ENCODE measurements at places on chromosomes 2 and 18.

- no peak for DNase-seq
Measured at GRCh38 chr2:78251708-78252107, 729.5 kb upstream of the LRRTM4 start.

DNA sequence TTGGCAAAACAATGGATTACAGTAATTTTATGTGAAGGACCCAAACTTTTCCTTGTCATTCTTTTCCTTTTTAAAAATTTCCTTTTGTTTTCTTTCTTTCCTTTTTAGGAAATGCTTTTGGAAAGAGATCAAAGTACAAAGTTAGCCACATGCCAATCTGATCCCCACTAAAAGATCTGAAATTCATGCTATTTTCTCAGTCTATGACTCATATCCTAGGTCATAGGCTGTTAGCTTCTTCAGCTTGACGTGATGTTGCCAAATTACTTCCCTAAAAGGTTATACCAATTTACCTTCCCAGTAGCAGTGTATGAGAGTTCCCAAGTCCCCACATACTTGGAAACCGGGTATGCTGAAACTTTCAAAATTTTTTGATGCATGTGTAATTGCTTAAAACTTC, 355.3 kb downstream of the INSIG2 start:
- no peak for DNase-seq

GRCh38 chr2:234565201-234565600, 68.3 kb upstream of the ARL4C start:
- no peak for DNase-seq

DNA sequence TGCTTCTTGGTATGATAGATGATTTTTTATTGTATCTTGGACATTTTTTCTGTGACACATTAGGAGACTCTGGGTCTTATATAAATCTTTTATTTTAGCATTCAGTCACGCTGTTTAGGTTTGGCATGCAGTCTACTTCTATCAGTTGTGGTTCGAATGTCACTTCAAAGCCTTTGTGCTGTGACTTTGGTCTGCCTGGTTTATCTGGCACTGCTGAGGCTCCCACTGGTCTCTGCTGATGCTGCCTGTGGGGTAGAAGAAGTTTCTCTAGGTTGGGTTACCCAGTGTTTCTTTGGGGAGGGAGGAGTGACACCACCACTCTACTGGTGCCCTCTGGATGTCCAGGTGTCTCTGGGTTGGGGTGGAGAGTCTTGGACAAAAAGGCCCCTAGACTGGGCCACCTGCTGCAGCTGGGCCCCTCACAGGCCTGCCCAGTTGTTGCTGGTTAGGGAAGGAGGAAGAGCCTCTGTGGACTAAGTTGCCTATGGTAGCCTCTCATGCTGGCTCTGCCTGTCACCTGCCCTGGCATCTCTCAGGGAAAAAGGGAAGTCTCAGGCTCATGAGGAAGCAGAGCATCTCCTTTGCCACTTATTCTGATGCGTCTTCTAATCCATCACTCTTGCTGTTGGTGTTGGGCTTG, 115.4 kb upstream of the HS6ST1 start:
- no peak for DNase-seq

- no peak for DNase-seq
Measured at GRCh38 chr18:7577706-7578105, 10.6 kb downstream of the PTPRM start.

DNA sequence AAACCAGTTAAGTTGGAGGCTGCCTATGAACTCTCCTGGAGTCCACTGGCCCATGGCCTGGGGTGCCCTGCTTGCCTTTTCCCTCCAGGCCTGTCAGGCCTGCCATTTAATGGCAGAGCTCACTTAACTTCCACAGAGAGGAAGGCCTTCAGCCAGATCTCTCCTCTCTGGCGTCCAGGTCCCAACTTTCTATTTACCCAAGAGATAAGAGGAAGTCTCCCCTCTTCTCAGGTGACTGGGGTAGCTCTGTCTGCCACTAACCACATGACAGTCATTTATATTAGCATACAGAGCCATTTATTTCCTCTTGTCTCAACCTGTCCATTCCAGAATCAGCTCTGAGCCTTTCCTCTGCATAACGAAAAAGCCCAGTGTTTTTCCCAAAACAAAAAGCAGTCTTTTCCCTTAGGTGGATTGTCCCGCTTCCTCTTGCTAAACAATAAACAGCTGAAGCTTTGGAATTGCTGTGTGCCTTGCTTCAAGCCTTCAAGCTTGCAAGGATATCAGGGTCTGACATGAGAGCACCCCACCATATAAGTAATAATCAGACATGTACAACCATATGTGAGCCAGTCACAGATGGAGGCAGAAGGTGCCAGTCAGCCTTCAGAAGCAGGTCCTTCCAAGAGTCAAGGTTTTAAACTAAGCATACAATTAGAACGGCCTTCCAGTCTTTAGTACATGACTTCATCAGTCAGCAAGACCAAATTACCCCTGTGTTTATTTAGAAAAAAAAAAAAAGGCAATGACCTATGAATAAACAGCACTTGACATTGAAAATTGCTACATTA, 71.2 kb upstream of the STPG4 start:
- no peak for DNase-seq

DNA sequence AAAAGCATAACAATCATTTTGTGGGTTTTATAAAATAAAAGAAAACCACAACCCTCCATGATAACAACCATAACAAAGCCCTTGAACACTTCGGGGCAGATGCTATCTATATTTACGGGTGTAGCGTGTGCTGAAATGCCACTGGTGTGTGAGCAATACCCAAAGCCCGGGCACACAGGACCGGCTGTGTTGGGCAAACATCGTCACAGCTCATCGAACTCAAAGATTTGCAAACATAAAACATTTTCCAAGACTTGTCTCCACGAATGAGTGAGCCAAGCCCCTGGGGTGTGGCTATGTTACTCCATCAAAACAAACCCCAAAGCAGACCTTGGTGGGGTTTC, 290.2 kb downstream of the LPIN1 start:
- DNase-seq = no peak

- no peak for DNase-seq
Measured at GRCh38 chr2:1988049-1988448, 243.7 kb upstream of the PXDN start.

DNA sequence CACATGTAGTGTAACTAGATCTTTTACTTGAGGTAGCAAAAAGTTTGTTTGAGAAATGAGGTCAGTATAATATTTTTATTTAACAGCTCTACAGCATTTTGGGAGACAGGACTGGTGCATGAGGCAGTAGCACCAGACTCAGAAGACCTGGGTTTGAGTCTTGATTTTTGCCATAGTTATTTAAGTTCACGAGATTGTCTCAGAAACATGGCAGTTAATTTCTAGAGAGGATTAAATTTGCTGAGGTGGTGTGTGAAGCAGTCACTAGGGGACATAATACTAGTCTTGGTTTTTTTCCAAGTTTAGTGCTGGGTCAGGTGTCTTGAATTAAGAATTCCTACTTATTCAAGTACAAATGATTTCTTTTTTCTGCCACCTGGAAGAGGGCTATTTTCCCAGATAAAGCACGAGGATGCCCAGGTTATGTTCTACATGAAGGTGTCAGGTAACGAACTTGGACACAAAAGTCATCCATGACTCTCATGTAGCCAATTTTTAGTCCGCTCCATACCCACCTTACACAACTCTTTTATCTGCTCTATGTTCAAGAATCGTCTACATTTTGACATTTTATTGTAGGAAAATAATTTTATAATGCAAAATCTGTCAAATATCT, 1.4 kb downstream of the MARCHF7 start:
- DNase-seq = no peak

- no peak for DNase-seq
Measured at GRCh38 chr2:41460661-41461060, 587.2 kb upstream of the PKDCC start.

GRCh38 chr18:12234451-12235190, 19.5 kb upstream of the CIDEA start:
- no peak for DNase-seq

GRCh38 chr2:216774620-216775019, 79.3 kb upstream of the IGFBP5 start:
- no peak for DNase-seq

- DNase-seq = no peak
Measured at GRCh38 chr2:219401606-219402005, 13.9 kb upstream of the DNPEP start.

DNA sequence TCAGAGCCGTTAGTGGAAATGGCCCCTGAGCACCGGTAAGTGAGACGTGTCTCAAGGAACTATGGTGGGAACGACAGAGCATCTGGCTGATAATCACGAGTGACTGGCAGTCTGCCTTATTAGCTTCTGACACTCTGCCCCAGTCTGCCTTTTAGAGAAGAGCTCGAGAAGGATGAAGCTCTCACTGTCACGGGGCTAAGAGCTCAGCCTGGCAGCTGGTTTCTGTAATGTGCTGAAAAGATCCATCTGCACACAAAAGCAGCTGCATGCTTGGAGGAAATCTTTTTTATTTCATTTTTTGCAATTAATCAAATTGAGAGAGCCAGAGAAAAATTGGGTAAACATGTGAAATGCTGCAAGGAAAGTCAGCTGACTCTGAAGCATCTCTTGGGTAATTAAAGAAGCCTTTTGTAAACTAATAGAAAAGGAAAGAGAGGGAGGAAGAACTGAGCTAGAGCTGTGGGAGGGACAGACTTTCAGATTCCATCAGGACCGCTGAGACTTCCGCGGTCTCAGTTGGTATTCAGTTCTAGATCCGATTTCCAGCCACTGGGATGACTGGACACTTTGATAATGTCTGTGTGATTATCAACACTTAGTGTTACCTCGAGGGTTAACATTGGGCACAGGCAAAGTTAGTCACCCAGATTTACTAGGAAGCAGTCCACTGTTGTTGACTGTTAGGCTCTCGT, 24.4 kb downstream of the MBP start:
- DNase-seq = no peak

DNA sequence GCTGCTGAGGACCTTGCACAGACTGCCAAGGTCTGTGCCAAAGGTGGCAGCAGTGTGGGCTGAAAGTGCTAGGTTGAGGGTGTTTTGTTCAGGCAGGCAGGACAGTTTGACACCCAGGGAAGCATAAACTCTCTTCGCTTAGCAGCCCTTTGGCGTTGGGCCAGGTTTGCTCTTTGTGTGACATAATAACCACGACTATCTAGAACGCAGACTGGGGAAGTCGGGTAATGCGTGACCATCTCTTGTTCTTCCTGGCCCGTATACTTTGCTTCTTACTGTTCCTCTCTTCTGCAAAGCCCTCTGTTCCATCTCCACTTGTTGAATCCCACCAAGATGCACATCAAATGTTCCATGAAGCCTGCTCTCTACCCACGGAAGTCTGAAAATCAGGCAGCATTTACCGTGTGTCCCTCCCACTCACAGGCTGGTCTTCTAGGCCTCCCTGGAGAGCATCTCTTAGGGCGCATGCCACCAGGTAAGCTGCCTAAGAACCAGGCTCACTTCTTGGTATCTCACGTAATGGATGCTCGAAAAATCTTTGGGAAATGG, 96.7 kb upstream of the LMAN1 start:
- no peak for DNase-seq

DNA sequence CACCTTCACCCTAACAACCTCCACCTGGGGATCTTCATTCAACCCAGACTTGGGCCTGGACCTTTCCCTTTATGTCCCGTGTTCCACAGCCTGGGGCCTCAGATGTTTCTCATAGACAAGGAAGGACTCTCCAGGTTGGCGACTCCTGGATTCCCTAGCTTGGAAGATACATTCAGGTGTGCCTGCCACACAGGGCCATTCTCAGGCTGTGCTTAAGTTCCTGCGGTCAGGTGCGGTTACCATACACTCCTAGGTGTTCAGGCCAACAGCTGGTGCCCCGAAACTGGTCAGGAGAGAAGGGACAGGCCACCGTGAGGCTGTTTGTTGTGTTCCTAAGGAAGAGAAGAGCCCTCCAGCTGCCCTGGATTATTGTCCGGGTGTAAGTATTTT, 15.6 kb downstream of the SLC4A3 start:
- DNase-seq = no peak

DNA sequence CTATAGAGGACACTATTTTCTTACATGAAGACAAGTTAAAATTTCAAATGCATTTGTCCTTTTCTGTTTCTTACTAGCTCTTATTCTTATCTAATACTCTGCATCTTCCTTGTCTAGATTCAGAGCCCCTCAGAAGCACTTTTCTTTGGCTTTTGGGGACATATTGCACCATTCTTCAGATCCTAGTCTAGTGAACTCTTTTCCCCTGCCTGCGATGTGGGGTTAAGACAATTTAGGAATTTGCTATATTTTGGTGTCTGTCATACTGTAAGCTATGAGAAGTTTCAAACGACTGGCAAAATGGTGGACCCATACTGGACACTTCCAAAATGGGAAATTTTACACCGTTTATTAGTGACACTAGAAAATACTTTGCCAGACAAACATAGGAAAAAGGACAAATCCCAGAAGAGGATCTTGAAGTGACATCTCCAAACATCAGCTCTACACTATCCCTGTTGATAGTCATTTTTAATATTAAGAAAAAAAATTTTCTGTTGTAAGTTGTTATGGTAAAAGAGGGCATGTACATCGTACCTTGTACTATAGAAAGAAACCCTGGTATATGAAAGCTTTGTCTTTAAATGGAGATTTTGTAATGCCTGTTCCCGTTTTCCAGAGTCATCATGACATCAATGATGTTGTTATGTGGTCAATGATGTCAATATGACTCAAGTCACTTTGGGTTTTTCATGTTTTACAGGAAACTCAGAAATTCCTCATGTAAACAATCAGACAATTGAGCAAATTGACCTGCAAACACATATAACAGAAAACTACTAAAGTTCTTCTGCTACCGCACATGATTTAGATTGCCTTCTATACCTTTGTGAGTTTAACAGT, 4.4 kb upstream of the KYNU start:
- DNase-seq = no peak

- DNase-seq = no peak
Measured at GRCh38 chr2:20929721-20930120, 106.8 kb upstream of the LDAH start.

DNA sequence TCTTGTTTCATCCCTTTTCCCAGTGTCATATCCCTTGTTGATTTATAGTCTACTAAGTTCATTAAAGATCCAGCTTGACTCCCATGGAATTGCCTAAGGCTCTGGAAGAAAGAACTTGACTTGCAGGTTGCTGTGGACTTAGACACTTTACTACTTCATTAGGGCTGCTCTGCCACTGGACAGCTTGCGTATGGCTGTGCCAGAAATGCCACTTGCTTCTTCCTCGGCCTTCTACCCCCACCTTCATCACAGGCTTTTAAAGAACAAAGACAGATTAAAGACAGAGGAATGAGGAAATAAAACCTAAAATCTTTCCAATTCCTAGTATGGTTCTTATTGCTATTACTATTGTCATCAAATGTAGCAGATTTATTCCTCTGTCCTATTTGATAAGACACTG, 591.7 kb downstream of the BCL11A start:
- DNase-seq = no peak

- no peak for DNase-seq
Measured at GRCh38 chr2:198036029-198036879, 231.9 kb downstream of the PLCL1 start.

- no peak for DNase-seq
Measured at GRCh38 chr2:112795774-112796173, 11.5 kb upstream of the IL1A start.

All from stimulated activated CD4-positive, alpha-beta T cell treated with anti-CD3 and anti-CD28 coated beads, Interleukin-15, amount 100 ng/mL, for 48 hours (primary cell).